ENCODE measurements at places on chromosomes 11 and 22.

DNA sequence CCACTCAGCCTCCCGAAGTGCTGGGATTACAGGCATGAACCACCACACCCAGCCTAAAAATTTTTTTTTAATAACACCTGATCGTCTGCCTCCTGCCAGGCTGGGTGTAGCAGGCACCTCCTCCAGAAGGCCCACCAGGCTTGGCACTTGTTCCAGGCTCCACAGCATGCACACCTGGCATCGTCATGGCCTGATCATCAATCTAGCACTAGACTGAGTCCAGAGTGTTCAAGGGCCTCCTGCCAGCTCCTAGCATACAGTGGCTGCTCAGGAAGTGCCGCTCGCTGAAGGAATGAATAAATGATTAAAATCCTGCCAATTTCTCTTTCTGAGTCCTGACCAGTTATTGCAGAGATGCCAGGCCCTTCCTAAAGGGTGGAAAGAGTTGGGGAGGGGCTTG is 3.5 kb upstream of the PDGFB start:
- DNase-seq, result no peak

DNA sequence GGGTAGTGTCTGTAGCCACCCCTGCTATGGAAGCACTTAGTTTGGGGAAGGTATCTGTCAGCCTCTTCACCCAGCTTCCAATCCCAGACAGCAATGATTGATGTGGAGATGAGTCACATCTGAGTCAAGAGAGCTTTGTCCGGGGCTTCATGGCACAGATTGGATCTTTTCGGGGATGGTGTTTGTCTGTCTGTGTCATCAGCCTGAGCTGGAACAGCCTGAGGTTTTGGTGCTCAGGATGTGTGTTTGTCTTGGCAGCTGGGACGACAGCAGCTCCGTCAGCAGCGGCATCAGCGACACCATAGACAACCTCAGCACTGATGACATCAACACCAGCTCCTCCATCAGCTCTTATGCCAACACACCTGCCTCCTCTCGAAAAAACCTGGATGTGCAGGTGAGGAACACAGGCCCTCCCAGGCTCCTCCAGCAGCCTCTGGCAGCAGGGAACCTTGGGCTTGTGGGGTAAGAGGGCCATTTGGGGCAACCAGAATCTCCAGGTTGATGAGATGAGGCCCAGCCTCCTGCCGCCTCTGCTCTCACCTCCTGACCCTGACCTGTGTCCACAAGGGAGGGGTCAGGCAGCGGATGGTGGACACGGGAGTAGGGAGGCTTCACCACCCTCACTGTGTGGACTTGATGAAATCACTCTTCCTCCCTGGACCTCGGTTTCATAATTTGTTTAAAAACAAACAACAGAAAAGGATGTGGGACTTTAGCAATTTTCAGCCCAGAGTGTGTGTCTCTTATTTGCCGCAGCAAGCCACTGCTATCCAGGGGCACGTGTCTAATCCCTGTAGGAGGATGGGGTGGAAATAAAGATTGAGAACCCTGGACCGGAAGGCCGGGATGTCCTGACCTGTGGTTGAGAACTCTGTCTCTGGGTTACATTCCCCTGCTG is 124.3 kb downstream of the DBX1 start:
- DNase-seq, result no peak

GRCh38 chr11:35366798-35367197 is 52.6 kb downstream of the SLC1A2 start:
- no peak for DNase-seq

DNA sequence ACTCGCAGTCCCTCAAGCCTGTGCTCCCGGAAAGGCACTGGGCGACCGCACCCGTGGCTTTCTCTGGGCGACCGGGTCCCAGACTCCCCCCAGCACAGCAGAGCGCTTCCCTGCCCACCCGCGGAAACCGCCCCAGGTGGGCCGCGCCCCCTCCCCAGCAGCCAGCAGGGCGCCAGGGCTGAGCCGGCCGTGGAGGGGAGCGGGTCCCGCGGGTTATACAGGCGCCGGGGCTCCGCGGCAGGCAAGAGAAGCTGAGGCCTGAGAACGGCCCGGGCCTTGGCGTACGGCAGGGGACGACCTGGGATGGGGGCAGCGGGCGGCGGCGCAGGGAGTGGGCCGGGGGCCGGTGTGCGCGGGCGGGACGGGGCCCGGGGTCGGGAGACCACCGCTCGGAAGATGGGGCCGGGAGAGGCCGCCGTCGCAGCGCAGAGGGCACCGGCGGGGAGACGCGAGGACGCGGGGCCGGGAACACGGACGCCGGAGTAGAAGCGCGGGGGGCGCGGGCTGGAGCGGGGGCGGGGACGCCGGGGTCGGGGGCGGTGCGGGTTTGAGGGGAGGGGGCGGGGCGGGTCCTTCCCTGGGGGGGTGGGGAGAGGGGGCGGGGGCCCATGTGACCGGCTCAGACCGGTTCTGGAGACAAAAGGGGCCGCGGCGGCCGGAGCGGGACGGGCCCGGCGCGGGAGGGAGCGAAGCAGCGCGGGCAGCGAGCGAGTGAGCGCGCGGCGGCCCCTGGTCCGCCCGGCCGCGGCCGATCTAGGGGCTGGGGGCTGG is at the start of gene MDK:
TSS of gene MDK (plus strand) at position 622 of the 771 bp plus-strand sequence. CDS start 389 bp downstream, outside the sequence.
- no peak for DNase-seq

GRCh38 chr11:44417731-44418455 is 108.0 kb upstream of the ALX4 start:
- DNase-seq, result no peak

DNA sequence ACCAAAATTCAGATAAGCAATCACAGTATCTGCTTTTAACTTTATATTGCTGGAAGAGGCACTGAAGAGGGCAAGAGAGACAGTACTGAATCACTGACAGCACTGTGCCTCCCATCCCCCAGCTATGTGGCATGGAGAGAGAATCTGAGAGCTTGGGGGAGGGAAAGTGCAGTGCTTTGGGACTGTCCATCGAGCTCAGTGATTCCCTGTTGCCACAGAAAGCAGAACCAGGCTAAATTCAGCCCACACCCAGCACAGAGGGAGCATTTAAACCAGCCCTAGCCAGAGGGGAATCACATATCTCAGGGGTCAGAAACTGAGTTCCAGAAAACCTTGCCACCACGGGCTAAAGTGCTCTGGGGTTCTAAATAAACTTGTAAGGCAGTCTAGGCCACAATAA is 44.3 kb downstream of the KCNQ1 start:
- DNase-seq, result no peak

Measured in stimulated activated CD4-positive, alpha-beta T cell treated with anti-CD3 and anti-CD28 coated beads, Interleukin-2, amount 100 ng/mL, for 4 hours (primary cell).